NCI-H1694 treated with DMSO at 0.1 percent for 48 hours (cell line): ENCODE measurements at places on chromosomes 2 and 18.

DNA sequence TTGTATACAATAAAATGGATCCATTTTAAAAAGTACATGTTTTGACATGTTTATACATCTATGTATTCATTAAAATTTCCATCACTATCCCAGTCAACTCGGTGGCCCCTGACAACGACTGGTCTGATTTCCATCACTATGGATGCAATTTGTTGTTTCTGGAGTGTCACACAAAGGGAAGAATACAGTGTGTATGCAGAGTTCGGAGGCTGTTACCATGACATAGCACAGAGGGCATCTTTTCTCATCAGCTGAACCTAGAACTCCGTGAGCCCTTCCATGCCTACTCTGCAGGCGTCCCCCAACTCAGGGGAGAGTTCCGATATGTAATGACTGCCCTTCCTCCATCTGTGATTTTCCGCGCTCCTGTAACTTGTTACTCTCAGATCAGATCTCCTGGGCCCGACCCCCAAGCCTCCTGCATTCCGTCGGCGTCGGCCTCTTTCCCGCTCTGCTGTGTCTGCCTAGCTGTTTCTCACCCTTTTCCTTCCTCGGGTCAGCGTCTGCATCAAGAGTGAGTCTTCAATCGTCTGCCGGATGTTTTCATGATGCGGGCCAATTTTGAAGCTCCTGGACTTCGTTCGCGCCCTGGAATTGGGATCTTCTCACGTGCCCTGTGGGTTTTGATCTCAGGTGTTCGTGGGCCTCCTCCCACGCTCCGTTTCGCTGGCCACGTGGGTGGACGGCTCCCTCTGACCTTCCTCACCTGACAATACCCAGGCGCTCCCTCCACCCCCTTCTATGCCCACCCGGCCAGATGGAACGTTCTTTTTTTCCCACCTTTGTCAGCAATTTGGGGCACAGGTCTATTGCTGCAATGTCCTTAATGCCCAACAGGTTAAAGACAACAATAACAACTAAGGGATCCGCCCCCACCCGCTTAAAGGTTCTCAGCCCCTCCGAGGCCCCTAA, 161.0 kb downstream of the TWIST2 start:
- DNase-seq, result no peak

GRCh38 chr2:105538840-105539239, 140.0 kb upstream of the FHL2 start:
- no peak for DNase-seq

- DNase-seq, result no peak
Observed at GRCh38 chr2:2253172-2254016, 77.7 kb downstream of the MYT1L start.

DNA sequence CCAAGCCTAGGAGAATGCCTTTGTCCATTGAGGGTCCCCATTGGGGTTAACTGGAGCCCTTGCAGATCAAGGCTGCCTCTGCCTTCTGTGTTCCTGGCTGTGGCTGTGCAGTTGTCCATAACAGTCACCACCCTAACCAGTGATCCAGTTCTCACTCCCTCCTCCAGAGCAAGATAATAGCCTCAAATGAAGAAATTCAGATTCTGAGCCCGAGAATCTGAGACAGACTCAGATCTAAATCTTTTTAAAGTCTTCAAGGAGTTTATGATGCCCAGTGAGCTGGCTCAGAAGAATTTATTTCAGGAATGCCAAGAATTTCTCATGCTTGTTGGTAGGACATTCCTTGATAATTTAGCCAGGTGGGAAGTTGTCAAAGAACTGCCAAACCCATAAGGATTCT, 44.3 kb upstream of the RAB6C start:
- no peak for DNase-seq

- no peak for DNase-seq
Observed at GRCh38 chr2:236665101-236665500, 95.5 kb downstream of the ACKR3 start.

- DNase-seq, result no peak
Observed at GRCh38 chr18:56479841-56480240, 158.6 kb downstream of the TXNL1 start.

GRCh38 chr2:46079985-46080560, 217.1 kb upstream of the EPAS1 start:
- DNase-seq, result no peak

- DNase-seq, result peak; percentile 4
Observed at GRCh38 chr18:32552421-32553030, 81.8 kb upstream of the GAREM1 start.

DNA sequence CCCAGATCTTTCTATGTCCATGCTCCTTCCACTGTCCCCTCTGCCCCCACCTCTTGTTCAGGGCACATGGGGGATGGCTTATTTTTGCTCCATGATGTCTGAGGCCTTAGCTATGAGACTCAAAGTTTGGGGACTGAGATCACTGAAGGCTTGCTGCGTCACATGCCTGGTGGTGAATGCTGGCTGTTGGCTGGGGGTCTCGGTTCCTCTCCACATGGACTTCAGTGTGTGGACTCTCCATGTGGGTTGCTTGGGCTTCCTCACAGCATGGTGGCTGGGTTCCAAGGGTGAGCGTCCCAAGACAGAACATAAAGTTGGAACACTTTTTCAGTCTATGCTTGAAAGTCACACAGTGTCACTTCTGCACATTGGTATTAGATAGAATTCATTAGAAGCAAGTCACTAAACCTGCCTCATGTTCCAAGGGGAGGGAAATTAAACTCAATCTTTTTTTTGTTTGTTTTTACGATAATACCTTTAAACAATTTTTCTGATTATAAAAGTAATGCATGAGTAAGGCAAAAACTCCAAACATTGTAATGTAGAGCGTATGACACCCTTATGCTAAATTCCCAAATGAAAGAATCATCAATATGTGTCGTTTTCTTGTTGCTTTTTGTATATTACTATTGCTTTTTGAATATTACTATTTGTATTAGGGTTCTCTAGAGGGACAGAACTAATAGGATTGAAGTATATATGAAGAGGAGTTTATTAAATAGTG, 111.7 kb downstream of the MYCN start:
- no peak for DNase-seq

GRCh38 chr18:12659904-12660605, 2.1 kb upstream of the SPIRE1 start:
- DNase-seq, result peak; percentile 68

DNA sequence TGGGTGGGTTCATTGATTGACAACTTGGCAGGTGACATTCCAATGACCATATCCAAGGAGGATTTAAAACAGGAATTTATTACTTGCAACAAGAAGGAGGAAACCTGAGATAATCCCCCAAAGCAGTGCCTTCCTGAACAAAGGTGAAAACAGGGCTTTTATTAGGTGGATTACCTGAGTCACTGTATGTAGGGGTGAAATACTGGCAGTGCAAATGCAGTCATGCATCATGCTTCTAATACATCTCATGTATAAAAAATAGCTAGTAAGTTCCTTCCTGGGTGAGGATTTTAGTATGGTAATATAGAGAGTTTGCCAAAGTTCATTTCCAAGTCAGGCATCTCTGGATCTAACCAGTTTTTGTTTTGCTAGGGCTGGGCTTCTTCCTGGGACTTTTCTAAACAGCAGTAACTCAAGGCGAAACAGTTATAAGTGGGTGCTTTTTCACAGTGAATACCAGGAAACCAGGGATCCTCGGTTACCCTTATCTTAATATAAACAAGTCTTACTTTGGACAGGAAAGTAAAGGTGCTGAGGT, 583.4 kb upstream of the LRRTM1 start:
- DNase-seq, result no peak

DNA sequence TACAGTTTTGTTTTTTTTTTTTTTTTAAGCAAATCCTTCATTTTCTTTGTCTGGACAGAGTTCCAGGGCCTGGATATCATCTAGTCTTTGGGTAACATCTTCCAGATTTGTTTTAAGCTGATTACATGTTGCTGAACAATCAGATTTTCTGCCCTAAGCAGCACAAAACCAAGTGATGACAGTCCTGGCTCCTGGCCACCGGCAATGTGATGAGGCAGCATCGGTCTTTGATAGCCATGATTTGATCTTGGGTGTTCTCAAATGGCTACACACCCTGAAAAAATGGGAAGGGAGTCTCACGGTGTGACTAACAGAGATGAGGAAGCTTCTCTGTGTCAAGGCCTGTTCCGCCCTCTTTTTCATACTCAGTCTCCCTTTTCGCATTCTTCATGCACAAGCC, 708.6 kb upstream of the ZEB2 start:
- DNase-seq, result no peak

DNA sequence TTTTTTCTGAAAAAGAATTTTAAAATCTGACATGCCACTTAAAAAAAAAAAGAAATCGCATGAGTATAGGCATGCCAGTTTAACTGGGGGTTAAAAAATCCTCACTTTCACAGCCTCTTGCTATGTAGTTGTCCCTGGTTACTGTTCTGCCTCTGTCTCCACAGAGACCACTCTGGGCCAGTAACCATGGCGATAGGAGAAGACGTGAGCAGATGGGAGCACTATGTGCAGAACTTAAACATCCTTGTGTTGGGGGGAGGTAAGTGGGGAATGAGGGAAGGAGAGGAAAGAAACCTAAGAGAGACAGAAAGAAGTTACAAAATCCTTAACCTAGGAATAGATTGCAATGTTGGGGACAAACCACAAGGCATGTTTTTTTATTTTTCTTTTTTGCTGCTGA, 75.9 kb upstream of the CYRIA start:
- DNase-seq, result no peak

- no peak for DNase-seq
Observed at GRCh38 chr2:48343571-48344440, 186.1 kb upstream of the STON1 start.

GRCh38 chr2:234422981-234423431, 73.9 kb downstream of the ARL4C start:
- DNase-seq, result no peak

GRCh38 chr2:105338020-105338385, 663 bp downstream of the C2orf49 start:
- no peak for DNase-seq

DNA sequence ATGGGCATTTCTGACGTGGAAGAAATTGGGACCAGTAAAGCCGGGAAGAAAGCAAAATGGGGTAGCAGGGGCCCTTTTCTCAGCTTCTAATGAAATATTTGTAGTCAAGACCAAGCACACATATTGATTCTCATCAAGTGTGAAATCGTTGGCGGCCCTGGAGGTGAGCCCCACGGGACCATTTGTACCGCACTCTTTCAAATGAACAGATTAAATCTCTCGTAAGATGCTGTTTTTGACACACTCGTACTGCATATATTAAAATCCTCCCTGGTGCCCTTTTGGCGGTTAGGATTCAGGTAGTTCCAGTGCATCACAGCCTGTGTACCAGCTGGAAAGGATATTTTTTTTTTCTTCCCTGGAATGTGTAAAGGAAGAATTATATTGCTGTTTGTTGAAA, 9.9 kb upstream of the MYL1 start:
- no peak for DNase-seq

- DNase-seq, result no peak
Observed at GRCh38 chr2:151189125-151189524, 72.5 kb downstream of the RBM43 start.
